Heart left ventricle (tissue), 16 donors: ENCODE measurements at places on chromosomes 7 and 10.

DNA sequence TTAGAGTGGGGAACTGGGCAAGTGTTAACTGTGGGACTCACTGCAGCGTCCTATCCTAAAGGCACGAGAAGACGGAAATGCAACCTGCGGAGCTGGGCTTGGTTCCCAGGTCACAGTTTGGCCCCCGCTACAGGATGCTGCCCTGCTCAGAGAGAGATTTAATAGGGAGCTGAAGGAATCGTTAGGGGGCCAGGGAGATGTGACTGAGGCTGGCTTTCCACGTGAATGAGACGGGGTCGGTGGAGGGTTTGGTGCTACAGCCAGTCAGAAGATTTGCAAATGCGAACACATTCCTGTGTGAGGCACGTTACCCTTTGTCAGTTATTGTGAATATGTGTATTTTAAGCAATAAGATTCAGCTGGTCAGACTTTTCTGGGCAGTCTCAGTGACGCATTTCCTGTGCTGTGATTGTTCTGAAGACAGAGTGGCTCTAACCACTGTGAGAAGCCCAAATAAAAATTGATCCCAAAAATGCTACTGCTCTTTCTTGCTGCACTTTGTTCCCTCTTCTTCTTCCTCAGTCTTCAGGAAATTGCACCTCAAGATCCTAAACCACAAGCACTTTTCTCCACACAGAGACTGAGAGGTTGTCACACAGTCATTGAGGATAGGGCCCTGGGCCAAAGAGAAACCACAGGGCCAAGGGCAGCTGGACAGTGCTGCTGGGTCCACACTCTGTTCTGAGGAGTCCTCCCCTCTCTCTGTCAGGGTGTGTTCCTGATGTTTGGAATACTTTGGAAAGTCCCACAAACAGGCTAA lies 21.2 kb downstream of the CYP17A1 start:
- DNase-seq, result peak; percentile 66

DNA sequence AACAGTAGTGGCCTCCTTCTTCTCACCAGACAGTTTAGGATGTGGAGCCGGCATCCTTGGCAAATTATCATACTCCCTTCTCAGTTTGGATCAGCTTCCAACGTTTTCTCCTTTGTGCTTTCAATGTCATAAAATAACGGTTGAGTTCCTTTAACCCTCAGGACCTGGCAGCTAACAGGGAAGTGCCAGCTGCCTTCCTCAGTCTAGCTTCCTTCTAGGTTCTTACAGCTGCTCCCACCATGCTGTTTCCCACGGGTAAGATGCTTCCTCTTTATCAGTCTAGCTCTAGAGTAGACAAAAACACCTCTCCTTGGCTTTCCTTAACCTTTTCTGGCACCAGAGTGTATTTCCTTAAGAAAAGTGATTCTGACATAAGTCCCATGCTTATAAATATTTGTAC lies 33.2 kb downstream of the BLVRA start:
- no peak for DNase-seq

GRCh38 chr10:114810926-114811325 lies 10.7 kb upstream of the FHIP2A start:
- DNase-seq, result no peak

DNA sequence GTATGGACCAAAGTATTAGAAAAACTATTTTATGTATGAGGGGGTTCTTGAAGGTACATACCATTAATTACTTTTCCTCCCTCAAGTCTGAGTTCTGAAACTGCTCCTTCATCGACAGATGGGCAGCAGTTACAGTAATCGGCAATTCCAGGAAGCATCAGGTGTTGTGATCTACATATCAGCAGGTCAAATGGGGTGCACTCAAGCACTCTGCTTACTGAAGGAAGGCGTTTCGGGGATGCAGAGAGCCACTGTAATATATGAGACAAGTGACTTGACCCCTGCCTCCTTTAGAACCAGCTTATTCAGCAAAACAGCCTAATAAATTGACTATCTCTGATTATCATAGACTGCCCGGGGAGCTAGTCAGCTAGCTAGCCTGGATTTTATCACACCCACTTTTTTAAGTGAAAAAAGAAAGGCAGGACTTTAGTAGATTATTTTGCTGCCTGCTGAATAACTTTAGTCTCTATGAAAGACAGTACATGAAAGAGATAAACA lies 4.2 kb downstream of the SMNDC1 start:
- DNase-seq, result no peak

- DNase-seq, result no peak
Observed at GRCh38 chr10:114911801-114912469, 26.1 kb upstream of the TRUB1 start.

DNA sequence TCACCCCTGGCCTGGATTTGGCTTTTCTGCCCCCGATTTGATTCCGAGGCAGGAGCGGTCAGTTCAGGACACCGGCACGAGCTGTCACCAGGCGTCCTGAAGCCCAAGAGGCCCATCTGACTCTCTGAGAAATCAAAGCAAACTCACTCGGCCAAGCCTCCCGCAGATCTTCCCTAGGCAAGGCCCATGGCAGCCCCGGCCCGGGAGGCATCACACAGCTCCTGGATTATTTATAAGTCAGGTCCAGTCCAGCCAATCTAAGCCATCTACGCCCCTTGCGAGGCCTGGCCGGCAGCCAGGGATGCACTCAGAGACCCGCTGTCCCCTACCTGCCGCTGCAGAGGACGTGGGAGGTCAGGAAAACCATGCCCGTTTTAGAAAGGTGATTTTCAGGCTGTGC lies 87.3 kb upstream of the DIP2C start:
- no peak for DNase-seq

- no peak for DNase-seq
Observed at GRCh38 chr7:143216151-143216550, 5.7 kb upstream of the TAS2R40 start.

DNA sequence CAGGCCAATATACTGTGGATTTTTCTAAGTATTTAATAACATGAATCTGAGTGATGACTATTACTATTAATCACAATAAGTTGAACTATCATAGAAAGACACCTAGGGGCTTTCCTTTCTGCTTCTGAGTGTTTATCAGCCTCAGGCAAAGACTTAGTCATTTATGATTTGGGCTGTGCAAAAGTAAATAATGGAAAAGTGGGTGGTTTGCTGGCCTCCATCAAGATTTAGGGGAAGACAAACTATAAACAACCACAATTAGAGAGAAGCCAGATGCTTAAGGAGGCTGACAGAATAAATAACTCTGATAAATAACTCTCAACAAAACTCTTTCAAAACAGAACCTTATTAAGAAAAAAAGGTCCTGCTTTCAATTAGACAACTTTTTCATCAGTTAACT lies 64.7 kb downstream of the MACC1 start:
- DNase-seq, result no peak

DNA sequence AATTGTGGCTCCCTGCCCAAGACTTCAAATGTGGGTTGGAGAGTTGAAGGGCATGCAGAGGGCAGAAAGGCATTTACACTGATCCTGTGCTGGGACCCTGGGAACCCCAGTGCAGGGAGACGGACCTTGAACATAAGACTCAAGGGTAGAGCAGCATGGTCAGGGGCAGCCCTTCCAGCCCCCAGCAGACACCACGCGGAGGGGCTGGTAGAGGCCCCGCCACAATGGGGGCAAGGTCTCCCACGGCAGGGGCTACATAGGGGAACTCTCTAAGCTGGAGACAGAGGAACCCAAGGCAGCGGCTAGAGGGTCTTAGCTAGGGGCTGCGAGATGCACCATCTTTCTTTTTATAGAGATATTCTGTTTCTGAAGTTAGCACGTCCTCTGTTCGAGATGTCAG lies 45.2 kb upstream of the EBF3 start:
- DNase-seq, result no peak

GRCh38 chr10:104300736-104301292 lies 31.8 kb downstream of the GSTO2 start:
- DNase-seq, result peak; percentile 83

- DNase-seq, result no peak
Observed at GRCh38 chr10:14160299-14160698, 170.4 kb downstream of the FRMD4A start.

GRCh38 chr7:77393261-77393660 lies 22.9 kb downstream of the GSAP start:
- DNase-seq, result no peak

DNA sequence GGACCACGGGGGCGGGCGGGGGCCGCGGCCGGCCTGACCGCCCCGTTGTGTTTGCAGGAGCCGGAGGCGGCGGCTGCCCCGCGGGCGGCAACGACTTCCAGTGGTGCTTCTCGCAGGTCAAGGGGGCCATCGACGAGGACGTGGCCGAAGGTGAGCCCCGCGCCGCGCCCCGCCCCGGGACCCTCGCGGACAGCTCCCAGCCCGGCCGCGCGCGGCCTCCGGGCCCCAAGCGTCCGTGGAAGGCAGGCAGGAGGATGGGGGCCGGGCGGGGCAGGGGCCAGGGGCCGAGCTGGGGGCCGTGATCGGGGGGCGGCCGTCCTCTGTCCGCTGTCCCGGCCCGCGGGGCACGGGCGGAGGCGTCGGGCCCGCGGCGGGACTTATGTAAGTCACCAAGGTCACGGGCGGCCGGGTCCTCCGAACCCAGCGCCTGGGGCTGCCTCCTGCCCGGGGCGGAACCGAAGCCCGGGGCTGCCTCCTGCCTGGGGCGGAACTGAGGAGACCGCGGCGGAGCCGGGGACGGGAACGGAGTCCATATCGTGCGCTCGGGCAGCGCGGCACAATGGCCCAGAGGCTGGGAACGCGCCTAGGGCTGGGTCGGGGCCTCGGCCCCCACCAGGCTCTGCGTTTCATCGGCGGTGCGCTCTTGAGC lies 497 bp downstream of the PPP2R2D start:
- peak; percentile 61 for DNase-seq
